ENCODE measurements at places on chromosomes 5 and 9.

DNA sequence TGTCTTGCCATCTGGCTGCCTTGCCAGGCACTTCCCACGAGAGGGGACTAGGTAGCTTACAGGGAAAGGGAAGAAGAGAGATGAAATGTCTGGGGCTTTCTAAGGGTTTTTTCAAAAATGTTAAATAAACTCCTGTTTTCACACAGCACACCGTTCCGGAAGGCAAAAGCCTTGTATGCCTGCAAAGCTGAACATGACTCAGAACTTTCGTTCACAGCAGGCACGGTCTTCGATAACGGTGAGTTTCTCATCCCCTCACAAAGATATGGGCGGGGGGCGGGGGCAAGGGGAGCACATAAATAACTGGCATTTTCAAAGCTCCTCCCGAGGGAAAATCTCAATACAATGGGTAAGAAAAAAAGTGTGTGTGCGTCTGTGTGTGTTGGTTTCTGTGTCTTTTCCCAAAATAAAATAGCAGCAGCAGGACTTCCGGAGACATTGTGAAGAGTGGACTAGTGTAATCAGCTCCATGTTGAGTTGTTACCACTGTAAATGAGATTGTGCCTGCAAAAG, 189.6 kb downstream of the NR3C1 start:
- DNase-seq, result no peak

- no peak for DNase-seq
Measured at GRCh38 chr5:172777881-172778814, 7.2 kb upstream of the DUSP1 start.

DNA sequence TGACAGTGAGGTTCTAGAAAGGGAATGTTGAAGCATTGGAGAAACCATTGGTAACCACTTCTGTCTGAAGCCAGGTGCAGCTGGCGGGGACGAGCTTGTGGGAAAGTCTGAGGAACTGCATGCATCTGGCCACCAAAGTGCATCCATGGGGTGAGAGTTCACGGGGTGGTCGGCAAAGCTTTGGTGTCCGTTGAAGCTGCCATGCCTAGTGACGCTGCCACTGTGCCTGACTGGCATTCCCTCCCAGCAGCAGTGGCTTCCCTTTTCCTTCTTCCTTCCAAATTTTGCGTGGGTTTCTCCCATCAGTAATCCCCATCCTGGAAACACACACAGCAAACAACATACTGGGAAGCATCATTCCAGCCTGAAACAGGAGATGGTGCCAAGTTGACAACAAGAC, 145.7 kb upstream of the ALDH1B1 start:
- no peak for DNase-seq

GRCh38 chr5:137336161-137336560, 163.0 kb downstream of the SPOCK1 start:
- no peak for DNase-seq

DNA sequence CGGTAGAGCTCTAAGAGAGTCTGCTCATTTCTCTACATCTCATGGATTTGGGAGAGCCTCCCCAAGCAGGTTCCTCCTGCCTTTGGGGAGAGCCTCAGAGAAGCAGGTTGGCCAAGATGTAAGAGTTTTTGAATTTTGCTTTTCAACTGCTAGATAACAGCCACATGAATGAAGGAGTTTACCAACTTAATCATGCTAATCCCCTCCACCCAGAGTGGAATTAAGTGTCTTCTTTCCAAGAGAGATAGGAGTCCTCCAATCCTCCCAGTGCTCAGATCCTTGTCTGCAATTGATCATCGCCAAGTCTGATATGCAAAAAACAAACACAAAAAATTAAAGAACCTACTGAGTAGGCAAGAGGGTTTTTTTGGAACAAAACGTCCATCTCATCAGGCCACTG, 99.4 kb upstream of the MAP3K1 start:
- no peak for DNase-seq
